Stimulated activated CD8-positive, alpha-beta memory T cell treated with anti-CD3 and anti-CD28 coated beads, Interleukin-7, amount 100 ng/mL, for 24 hours (primary cell): ENCODE measurements at places on chromosomes 2 and 18.

- no peak for DNase-seq
Observed at GRCh38 chr2:58539973-58540372, 298.8 kb upstream of the FANCL start.

DNA sequence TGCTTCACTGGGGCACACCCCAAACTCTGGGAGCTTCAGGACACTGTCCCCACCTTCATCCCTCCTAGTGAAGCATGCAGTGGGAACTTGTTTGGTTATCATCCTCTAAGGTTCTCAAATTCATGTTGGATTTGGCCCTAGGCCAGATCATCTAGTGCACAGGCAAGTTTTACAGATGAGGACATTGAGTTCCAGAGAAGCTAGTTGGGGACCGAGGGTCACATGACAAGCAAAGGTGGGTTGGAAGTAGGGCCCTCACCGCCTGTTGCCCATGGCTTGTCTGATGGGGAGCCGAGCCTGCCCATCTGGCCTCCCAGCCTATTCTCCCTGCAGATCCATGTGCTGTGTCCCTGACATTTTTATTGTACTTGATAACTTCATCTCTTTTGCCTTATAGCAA is 2.8 kb downstream of the PRKCE start:
- DNase-seq: no peak

- no peak for DNase-seq
Observed at GRCh38 chr2:79980816-79981215, 323.7 kb downstream of the LRRTM1 start.

- DNase-seq: no peak
Observed at GRCh38 chr2:97664636-97664970, 759 bp upstream of the ACTR1B start.

- DNase-seq: no peak
Observed at GRCh38 chr2:54589340-54590215, 133.5 kb downstream of the SPTBN1 start.

- DNase-seq: no peak
Observed at GRCh38 chr2:27901234-27901633, 10.7 kb downstream of the BABAM2 start.

DNA sequence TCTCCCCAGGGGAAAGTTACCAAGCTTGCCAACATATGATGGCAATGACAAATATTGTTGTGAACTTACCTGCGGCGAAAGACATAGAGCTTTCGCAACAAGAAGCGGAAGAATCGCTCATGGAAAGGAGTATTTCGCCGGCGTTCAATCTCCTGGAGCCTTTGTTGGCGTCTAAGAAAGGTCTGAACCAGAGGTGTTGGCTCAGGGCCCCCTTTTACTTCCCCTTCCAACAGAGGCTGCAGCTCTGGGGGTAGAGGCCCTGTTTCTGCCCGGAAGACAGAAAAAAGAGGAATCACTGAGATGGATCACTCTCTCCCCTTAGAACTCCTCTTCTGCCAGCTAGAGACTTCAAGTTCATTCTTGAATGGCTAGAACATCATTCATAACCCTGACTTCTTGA is 10.8 kb downstream of the GGCX start:
- no peak for DNase-seq

DNA sequence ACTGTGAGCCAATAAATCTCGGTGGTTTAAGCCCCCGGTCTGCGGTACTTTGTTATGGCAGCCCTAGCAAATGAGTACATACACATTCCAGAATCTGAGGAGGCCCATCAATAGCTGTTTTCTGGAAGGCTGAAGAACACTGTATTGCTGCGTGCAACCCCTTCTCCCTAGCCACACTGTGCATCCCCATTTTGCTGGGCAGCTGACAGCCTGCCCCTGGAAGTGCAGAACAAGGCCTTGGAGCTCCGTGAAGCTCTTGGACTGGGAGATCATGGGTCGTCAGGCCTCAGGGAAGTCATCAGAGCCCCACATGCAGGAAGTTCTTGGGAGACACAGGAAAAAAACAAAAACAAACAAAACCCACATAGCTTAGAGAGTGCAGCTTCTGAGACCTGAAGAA is 90.6 kb upstream of the ST6GAL2 start:
- no peak for DNase-seq

DNA sequence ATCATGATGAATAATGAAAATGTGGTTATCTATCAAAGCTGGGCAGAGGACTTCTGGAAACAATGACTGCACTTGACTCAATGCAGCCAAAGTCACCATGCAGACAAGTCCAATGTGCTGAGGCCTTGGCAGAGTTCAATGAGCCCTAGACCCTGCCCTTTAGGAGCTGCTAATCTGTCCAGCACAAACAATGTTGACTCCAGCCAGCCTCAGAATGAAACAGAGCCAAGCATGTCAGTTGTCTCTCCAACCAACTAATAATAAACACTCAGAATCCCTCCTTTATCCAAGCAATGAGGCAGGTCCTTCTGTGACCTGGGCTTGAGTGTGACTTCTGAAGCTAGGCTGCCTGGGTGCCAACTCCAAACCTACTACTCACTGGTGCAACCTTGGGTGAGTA is 270.6 kb downstream of the BCL11A start:
- DNase-seq: no peak

GRCh38 chr2:53127061-53127650 is 640.4 kb upstream of the CHAC2 start:
- no peak for DNase-seq

DNA sequence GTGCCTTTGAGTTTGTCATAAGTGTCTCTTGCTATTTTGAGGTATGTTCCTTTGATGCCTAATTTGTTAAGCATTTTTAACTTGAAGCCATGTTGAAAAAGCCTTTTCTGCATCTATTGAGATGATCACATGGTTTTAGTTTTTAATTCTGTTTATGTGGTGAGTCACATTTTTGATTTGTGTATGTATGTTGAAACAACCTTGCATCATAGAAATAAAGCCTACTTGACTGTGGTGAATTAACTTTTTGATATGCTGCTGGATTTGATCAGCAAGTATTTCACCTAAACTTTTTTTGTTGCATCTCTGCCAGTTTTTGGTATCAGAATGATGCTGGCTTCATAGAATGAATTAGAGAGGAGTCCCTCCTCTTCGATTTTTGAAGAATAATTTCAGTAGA is 469.7 kb downstream of the CDH2 start:
- no peak for DNase-seq
